ENCODE measurements at places on chromosomes 7 and 10.

- DNase-seq: no peak
These were observed 69.0 kb downstream of the SEPTIN7 start for GRCh38 chr7:35869810-35870209.

GRCh38 chr7:25680636-25681035 is 452.4 kb upstream of the NPVF start:
- DNase-seq: no peak

GRCh38 chr7:25663877-25664276 is 435.6 kb upstream of the NPVF start:
- no peak for DNase-seq

DNA sequence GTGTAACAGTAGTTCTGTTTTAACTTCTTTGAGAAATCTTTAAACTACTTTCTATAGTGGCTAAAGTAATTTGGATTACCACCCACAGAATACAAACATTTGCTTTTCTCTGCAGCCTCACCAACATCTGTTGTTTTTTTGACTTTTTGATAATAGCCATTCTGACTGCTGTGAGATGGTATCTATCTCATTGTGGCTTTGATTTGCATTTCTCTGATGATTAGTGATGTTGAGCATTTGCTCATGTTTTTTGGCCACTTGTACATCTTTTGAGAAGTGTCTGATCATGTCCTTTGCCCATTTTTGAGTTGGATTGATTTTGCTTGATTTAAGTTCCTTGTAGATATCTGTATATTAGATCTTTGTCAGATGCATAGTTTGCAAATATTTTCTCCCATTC is 66.7 kb downstream of the RNF133 start:
- no peak for DNase-seq

DNA sequence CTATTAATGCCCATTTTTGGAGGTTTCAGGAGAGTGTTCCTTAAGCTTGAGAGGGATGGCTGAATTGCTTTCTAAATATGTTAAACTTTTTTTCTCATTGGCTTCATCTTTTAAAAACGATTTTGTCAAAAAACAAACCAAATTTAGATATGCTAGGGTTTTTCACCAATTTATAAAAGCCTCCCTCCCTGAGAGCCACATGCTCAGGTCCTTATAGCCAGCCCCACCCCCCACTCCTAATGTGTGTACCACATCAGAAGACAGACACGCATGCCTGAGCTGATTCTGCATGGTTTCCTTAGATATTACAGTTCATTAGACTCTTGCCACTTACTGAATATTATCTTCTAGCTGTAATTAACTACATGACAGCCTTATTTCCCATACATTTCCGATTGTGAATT is 2.0 kb downstream of the CUL1 start:
- no peak for DNase-seq

DNA sequence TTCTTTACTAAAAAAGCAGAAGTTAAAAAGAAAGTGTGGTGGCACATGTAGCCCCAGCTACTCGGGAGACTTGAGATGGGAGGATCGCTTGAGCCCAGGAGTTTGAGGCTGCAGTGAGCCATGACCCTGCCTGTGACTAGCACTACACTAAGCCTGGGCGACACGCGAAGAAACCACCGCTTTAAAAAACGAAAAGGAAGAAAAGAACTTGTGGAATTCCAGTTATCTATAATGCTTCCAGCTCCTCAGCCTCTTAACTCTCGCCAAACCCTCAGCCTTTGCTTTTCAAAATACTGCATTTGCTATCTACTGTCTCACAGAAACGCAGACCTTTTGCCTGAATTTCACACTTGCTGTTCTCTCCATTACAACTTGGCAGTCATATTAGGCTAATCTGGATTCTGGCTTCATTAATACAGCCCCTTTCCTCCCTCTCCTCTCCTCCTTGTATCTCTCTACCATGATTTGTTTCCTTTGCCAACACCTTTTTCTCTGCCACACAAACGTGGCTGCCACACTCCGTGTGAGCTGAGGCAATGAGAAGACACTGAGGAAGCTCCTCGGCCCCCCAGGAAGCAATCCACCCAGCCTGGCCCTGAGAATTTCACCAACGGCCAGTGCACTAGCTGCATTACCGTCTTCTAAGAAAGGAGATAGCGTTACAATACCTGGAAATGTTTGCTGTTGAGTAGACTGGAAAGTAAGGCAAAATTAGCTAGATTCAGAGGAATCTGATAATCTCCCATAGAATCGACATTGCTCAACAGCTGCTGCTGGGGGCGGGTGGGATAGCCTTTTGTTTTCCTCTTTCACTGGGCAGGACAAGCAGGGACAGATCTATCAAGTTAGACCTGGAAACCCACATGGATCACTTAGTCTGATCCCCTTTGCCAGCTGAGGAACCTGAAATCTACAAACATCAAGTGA is 37.2 kb downstream of the CALML5 start:
- no peak for DNase-seq

GRCh38 chr10:33273295-33274002 is 61.0 kb downstream of the NRP1 start:
- peak; percentile 89 for DNase-seq

DNA sequence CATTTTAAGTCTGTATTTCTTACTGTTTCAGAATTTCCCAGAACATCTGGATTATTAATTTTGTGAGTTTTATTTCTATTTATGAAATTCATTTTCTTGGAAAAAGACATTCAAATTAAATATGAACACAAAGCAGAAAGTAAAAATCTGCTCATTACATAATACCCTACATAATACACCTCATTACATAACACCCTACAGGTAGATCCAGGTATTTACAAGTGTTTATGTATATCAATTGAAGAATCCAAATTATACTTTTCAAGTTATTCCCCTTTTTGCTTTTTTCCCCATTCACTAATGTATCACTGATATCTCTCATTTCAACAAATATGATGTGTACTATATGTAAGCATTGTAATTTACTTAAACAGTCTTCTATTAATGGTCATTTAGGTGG is 129.1 kb downstream of the USP6NL start:
- DNase-seq: no peak

GRCh38 chr7:50308532-50309385 is 4.2 kb downstream of the IKZF1 start:
- no peak for DNase-seq

- DNase-seq: no peak
These were observed 292.4 kb upstream of the NFE2L3 start for GRCh38 chr7:25859412-25860274.

GRCh38 chr7:46145412-46145811 is 224.3 kb upstream of the IGFBP3 start:
- DNase-seq: peak; percentile 100

DNA sequence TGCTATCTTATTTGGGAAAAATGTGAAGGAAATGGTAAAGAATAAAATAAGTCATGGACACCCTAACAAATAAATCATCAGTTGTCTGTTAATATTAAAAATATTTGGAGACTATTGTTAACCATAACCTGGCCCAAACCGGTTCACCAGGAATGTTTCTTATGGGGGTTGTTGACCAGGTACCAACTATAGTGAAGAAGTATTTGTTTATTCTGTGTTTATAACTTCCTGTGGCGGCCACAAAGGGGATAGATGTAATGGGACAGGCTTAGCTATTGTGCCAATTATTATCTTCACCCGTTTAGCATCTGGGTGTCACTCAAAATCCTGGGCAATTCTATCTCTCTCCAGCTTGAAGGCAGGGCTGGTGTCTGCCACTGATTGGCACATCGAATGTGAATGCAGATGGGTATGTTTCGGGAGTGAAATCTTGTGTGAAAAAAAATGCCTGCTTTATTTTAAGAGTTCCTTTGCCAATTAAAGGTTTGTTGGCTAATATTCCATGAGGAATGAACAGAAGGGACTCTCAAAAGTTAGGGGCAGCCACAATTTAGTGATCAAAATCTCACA is 500.9 kb downstream of the ARL4A start:
- no peak for DNase-seq

- no peak for DNase-seq
These were observed 47.9 kb downstream of the COL1A2 start for GRCh38 chr7:94442639-94443038.
